Stromal cell of bone marrow (primary cell): ENCODE measurements at places on chromosomes 5 and 9.

DNA sequence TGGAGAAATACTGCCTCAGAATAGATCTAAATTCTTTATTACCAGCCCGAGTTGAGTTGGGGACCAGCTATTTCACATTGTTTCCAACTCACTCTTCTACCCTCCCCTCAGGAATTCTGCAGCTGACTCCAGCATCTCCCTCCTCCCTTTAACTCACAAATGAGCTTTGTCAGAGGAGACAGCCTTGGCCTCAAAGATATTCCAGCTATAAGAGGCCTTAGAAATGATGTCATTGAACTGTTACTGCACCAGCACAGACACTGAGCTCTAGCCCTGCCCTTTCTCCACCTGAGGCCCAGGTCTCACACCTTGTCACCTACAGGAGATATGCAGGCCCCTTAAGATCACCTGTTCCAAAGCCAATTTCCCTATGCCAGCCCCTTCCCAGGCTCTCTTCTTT, 78.4 kb upstream of the ATP10B start:
- no peak for DNase-seq

DNA sequence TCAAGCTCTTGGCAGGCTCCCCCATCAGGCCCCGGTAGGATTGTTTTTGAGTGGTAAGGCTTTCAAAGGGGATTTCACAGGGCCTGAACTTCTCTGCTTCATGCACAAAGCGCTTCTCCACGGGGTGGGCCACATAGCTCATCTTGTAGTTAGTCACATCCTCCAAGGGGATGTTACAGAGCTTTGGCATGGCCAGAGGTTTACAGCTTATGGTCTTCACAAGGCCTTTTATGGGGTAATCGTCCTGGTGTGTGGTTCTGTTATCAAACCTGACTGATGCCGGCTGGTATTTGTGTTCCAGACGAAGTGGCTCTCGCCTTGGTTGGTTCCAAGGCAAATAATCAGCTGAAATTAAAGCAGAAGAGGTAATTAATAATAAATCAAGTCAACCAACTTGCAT, 104.3 kb downstream of the SAXO1 start:
- no peak for DNase-seq

DNA sequence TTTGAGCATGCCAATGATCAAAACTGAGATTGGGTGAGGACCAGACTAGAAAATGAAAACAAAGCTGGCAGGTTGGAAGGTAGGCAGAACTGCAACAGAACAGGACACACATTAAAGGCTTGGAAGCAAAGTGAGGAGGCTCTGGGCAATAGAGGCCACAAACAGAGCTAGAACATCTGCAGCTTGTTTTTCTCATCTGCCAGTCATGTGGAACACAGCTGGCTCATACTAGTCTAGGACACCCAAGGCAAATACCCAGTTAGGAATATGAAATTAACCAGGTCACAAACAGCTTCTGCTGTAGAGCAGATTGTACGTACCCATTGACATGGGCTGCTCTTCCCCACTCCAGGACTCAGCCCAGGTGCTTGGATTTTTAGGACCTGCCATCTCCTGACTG, 61.7 kb downstream of the SPEF2 start:
- DNase-seq, result no peak

DNA sequence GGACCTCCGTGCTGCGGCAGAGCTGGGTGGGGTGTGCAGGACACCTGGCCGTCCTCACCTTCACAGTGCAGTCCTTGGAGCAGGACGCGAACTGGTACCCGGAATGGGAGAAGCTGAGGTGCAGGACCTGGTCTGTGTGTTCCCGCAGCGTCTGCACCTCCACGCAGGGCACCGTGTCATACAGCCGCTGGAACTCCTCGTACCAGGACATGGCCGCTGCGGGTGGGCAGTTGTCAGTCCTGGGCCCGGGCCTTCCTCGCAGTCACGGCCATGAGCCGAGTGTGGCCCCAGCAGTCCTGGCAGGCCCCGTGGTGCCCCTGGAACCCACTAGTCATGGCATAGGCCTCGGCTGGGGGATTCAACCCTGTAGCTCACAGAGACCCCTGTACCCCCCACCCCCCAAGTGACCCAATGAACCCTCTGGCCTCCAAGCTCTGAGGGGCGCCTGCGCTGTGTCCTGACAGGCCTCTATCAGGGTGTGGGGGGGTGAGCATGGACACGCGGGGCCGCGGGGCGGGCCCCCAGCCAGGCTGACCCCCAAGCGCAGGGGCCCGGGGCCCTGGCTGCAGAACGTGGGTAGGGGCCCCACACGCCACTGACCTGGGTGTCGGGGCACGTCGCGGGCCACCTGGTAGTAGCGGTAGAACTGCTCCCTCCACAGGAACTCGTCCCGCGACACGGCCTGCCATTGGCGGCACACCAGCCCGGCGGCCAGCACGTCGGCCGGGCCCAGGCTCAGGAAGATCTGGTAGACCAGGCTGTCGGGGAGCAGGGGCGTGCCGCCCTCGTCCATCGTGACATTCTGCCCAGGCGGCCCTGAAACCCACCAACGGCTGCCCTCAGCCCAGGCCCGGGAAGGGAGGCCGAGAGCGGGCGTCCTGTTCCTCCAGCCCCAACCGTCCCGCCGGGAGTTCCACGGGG, 987 bp downstream of the FBXW5 start:
- peak; percentile 4 for DNase-seq

DNA sequence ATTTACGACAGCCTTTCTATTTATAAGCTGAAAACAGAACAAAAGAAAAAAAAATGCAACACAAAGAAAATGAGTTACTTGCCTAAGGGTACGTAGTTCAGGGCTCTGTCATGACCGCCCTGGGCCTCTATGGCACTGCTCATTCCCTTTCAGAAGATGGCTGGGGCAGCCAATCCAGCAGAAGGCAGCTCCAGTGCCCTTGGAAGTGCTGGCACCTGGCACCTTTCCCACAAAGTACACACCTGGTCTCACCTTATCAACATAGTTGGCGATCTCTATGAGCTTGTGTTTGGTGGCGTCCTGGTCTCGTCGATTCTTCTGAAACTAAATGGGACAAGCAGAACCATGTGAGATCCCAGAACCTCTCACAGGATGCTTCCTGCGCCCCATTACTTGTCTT, 53.2 kb downstream of the NIPAL4 start:
- no peak for DNase-seq

GRCh38 chr5:119321569-119322311, 34.1 kb upstream of the TNFAIP8 start:
- no peak for DNase-seq

DNA sequence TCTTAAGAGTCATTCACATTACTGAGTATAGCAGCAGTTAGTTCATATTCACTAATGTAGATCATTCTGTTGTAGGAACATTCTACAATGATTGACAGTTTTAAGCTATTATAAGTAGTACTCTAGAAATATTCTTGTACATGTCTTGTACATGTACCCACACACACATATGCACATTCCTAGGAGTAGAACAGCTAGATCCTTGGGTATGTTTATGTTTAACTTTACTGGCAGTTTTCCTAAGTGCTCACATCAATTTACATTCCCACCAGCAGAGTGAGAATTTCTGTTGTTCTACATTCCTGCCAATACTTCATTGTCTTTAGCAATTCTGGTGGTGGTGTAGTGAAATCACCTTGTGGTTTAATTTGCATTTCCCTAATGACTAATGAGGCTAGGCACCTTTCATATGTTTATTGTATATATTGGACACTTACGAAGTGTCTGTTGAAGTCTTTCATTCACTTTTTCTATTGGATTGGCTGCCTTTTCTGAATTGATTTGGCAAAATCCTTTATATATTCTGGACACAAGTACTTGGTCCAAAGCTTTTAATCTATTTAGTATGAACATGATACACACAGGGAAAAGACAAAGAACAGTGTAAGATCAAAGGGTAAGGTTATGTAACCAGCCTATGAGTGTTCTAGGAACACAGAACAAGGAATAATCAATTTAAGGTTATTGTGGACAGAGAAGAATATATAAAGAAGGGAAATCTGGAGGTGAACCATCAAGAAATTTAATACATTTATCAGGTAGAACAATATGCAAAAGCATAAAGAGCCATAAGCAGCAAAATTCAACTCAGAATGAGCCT, 95.6 kb downstream of the MLLT3 start:
- no peak for DNase-seq

DNA sequence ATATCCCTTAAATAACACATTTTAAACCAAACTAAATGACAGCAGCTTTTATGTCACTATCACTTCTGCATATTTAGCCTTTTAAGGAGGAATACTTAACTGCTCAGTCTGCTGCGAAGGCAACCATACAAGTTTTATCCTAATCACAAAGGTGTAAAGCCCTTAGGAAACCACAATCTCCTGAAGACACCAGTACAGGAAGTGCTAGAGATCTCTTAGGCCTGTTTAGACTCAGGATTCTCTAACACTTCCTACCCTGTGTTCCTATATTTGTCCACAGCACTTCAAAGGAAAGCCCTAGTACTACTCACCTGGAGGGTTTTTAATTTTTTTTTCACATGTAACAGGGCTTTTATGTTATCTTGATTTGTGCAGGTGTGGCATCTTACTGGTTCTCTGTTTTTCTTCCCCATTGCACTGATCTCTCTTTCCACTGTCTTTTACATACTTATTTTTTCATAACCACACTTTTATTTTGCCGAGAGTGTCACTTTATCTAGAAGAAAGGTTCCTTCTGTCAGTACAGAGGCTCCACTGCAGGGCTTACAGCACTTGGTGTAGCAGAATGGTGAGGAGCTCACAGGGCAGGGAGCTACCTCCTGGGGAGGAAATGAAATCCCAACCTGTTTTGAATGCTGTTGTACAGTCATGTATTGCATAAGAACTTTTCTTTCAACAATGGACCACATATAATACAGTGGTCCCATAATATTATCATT, 1060.6 kb upstream of the ACO1 start:
- no peak for DNase-seq

DNA sequence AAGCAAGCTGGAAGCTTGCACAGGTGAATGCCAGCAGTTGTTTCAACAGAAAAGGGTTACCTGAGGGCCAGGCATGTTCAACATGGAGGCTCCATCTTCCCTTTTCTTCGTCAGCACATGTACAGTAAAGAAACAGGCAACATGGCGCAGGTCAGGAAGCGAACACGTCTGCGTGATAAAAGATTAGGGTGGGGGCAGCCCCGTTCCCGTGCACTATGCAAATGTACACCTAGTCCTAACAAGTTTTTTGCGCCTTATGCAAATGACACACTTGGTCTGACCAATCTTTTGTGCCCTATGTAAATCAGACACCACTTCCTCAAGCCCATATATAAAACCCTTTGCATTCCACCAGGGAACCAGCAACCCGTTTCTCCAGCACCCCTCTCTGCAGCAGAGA, 452.1 kb upstream of the PTPRD start:
- DNase-seq, result no peak

GRCh38 chr9:71911908-71912335, 483 bp downstream of the C9orf85 start:
- DNase-seq, result peak; percentile 21

DNA sequence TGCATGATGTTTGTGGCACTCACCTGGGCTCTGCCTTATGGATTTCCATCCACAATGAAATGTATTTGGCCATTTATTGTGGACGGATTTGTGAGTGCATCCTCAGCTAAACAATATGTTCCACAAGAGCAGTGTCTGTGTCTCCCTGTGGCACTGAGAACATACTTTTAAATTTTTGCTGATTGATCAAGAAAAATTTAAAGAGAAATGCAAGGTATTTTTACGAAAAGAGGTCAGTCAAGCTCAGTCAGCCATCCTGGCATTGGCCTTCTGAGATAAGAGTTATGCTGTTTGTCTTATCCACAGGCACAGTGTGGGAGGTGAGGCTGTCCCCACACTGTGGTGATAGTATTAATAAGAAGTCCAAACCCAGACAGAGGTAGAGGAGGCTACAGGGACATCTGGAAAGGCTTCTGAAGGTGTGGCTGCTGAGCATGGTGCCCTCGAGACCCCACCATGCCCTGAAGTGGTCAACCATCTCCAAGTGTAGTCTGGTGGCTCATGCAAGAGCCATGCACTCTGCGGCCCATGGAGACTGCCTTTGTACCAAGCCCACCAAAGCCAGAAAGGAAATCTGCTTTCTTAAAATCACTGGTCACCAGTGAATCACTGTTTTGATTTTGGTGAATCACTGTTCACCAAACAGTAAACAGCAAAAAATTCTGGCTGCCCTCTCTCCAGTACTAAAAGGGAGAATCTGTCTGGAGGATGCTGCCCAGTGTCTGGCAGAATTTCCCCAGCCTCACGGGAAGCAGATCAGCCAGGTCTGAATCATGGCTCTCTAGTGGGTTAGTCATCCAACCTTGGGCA, 28.8 kb downstream of the SPOCK1 start:
- DNase-seq, result peak; percentile 98

DNA sequence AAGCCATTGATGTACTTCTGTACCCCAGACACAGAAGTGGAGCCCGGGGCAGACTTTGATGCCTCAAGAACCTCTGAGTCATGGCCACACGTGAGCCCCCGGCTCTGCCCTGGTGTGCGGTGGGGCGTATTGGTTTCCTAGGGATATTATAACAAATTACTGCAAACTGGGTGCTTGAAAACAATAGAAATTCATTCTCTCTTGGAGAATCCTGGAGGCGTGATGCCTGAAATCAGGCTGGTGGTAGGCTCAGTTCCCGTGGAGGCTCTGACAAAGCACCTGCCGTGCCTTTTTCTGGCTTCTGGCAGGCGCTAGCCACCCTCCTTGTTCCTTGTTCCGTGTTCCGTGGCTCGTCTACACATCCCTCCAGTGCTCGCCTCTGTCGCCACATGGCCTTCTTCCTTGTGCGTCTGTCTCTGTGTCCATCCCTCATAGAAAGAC, 24.2 kb downstream of the NEK6 start:
- DNase-seq, result no peak

DNA sequence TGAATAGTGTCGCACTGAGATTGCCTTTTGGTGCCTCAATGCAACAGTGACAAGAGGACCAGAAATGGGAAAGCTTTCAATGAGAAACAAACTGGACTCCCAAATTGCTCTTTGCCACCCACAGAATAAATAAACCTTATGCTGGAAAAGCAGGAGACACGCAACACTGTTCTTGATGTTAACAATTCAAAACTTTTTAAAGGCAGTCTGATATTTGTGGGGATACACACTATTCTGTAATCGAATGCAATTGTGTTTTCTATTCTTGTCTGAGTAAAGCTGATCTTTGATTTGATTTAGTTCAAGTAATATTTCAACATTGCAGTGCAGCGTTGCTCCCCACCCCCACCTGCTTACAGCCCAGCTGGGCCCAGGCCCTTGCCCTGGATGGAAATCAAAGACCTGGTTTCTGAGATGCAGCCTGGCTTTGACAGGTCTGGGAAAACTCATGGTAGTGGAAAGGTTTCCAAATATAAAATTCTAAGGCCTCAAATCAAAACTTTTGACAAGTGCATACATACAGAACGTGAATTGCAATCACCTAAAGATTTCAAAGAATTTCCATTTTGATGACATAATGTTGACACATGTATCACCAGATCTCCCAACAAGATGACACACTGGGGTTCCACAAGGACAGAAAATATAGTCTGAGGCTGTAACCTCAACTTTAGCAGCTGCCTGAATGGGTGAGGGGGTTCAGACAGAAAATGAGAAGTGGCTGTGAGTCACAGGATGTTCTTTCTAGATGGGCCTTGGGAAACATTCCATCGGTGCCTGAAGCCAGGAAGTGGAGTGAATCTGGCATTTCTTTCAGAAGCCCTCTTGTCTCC, 55.1 kb downstream of the ABCA1 start:
- DNase-seq, result peak; percentile 76
